ENCODE measurements at places on chromosomes 12 and 14.

- DNase-seq, result no peak
These were observed 18.7 kb upstream of the CCDC91 start for GRCh38 chr12:28171356-28172060.

- DNase-seq, result no peak
These were observed 62.4 kb downstream of the TMEM30B start for GRCh38 chr14:61218767-61219166.

- DNase-seq, result no peak
These were observed 92.7 kb upstream of the PRMT8 start for GRCh38 chr12:3398196-3398789.

DNA sequence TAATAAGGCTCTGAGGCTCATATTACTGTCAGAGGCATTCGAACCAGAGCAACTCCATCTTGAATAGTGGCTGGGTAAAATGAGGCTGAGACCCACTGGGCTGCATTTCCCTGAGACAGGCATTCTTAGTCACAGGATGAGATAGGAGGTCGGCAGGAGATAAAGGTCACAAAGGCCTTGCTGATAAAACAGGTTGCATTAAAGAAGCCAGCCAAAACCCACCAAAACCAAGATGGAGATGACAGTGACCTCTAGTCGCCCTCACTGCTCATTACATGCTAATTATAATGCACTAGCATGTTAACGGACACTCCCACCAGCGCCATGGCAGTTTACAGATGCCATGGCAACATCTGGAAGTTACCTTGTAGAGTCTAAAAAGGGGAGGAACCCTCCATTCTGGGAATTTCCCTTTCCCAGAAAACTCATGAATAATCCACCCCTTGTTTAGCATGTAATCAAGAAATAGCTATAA, 18.1 kb upstream of the PRICKLE1 start:
- DNase-seq, result no peak

DNA sequence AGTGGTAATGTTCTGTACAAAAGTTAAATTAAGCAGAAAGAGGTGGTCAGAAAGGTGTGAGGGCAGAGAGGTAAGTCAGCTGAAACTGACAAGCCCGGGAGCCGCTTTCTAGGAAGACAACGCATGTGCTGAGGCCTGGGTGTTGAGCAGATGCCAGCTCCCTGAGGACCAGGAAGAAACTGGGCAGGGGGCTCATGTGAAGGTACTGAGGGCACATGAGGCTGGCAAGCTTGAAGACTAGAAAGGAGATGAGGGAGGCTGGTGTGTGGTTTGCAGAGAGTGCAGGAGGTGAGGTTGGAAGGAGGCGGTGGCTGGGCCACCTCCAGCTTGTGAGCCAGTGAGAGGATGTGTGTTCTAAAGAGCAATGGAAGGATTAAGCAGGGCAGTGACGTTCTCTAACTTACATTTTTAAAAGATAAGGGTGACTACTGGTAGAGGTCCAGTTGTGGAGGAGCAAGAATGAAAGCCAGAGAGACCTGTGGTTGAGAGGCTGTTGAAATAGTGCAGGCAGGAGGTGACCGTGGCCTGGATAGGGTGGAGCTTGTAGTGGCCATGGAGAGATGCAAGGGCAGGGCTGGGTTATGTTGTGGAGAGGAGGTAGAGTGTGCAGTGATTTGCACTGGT, 29.1 kb downstream of the ZNF664 start:
- DNase-seq, result no peak

DNA sequence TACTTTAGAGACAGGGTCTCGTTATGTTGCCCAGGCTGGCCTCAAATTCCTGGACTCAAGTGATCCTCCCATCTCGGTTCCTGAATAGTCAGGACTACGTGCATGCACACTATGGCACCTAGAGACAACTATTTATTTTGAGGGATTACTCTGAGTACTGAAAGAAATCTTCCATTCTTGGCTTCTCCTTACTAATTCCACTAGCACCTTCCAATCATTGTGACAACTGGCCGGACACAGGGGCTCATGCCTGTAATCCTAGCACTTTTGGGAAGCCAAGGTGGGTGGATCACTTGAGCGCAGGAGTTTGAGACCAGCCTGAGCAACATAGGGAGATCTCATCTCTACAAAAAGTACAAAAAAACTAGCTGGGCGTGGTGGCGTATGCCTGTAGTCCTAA, 42.1 kb upstream of the MTERF2 start:
- no peak for DNase-seq

GRCh38 chr14:33764876-33765650, 185.8 kb downstream of the EGLN3 start:
- DNase-seq, result no peak

DNA sequence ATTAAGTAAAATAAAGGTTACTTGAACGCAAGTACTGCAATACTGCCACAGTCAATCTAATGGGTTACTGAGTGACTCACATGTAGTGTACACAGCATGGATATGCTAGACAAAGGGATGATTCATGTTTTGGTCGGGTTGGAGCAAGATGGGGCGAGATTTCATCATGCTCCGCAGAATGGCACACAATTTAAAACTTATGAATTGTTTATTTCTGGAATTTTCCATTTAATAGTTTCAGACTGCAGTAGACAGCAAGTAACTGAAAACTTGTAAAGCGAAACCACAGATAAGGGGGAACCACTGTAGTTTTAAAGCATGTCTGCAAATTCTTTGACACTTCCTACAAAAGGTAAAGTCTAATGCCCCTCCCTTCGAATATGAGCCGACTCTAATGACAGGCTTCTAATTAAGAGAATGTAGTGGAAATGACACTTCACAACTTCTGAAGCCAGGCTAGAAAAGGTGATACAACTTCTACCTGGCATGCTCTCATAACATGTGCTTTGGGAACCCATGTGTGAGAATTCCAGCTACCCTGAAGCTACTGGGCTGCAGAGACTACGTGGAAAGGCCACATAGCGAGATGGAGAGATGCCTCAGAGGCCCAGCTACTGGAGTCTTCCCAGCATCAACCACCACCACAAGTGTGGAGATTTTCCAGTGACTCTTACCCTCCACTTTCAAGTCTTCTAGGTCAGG, 13.9 kb upstream of the TCP11L2 start:
- no peak for DNase-seq

DNA sequence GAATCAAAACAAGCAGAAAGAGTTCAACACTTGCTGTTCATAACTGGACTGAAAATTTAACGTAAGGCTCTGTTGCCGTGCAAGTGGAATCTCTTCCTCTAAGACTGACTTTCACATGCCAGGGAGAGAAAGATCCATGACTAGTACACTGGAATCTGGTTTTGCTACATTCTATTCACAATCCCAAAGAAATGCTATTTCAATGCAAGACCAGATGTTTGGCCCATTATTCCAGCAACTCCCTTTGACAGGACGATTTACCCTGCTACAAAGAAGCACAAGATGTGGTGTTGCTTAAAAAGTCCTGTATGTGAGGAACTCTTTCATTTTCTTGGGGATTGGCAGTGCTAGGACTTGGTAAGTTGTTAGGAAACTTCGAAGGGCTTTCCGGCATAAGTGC, 17.4 kb downstream of the RFC5 start:
- DNase-seq, result no peak

GRCh38 chr12:81888106-81888740, 129.1 kb upstream of the PPFIA2 start:
- no peak for DNase-seq

DNA sequence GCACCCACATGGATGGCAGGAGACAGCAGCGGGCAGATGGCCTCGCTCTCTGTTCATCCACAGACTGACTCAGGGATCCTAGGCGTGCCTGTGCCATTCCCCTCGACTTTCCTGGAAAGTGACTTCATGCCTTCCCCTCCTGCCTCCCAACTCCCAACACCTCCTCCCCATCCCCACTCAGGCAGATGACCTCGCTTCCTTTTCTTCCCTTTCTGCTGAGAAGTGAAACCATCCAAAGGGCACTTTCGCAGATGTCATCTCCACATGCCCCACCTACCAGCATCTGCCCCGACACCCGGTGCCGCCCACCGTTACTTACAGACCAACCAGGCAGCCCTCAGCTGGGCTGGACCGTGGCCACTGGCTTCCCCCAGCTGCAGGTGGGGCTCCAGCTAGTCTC, 29.6 kb downstream of the BEGAIN start:
- peak; percentile 91 for DNase-seq

- DNase-seq, result no peak
These were observed 18.8 kb downstream of the SOCS2 start for GRCh38 chr12:93591137-93591868.

- DNase-seq, result no peak
These were observed 22.8 kb downstream of the ITPK1 start for GRCh38 chr14:93092606-93093556.

DNA sequence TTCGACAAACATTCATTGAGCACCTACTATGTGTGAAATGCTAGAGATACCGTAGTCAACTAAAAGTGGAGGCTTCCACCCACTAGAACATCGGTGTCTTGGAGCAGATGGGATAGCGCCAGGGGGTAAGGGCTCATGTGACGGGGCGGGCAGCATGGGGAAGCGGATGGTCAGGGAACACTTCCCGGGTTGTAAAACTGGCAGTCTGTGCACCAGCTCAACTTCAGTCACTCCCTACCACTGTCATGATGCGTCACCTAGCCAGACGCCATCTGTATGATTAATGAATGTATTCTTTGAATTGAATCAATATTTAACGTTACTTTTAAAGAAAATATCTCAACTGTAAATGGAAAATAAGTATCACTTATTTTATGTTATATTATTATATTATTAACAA, 93.5 kb downstream of the PIWIL1 start:
- DNase-seq, result no peak

DNA sequence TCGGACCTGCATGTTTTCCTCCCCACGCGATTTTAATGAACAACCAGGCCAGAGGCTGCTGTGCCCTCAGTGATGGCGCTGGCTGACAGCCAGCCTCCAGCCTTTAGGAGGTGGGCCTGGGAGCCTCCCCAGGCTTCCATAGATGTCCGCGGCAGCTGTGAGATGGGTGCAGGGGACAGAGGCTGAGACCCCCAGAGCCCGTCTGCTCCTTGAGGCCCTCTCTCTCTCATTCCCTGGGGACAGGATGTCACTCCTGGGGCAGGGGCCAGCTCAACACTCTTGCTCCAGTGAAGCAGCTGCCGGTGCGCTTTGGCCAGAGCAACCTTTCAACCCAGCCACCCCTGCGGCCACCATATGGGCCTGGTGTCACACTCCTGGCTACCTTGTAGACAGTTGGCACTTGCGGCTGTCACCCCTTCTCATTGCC, 24.8 kb downstream of the MVK start:
- DNase-seq, result no peak

DNA sequence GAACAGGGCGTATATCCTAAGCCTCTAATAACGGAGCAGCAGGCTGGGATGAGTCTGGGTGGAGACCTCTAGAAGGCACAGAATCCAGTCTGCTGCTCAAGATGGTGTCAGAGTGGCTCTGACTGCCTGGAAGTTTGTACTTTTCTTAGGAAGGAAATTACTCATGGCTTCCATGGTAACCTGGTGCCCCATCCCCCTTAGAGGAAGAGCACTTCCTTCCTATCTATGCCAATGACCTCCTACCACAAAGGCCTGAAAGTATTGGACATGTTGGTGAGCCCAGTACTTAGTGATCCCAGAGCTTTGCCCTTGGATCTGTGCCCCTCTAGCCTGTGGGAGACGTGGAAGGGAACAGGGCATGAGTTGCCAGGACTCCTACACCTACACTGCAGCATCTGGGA, 1.5 kb downstream of the BATF start:
- DNase-seq, result no peak

- DNase-seq, result no peak
These were observed 272.8 kb downstream of the KSR2 start for GRCh38 chr12:117695956-117696355.

DNA sequence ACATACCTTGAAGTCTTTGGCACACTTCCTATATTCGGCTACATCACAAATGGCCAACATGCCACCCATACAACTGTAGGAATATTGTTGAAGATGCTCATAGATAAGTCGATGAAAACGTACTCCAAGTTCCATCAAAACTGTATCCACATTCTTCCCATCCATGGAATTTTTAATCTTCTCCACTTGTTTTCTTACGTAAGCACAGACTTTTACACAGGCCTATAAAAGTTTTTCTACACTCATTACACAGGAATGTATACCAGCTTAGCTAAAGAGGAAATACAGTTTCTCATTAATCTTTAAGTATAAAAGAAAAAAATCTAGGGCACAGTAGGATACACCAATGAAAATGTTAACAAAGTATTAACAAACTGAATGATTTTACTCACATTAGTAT, 59.1 kb downstream of the EXOC5 start:
- no peak for DNase-seq

GRCh38 chr12:5478081-5478706, 46.3 kb downstream of the NTF3 start:
- no peak for DNase-seq

- DNase-seq, result no peak
These were observed 133.8 kb upstream of the NUDT4 start for GRCh38 chr12:93243689-93244513.

- no peak for DNase-seq
These were observed 33.3 kb downstream of the ATP2A2 start for GRCh38 chr12:110314308-110314707.

- DNase-seq, result no peak
These were observed 587 bp upstream of the C12orf75 start for GRCh38 chr12:105329926-105330282.
